NAMALWA (cell line): ENCODE measurements at places on chromosomes 4 and X.

- DNase-seq, result no peak
Observed at GRCh38 chr4:83552924-83553323, 17.0 kb downstream of the GPAT3 start.

DNA sequence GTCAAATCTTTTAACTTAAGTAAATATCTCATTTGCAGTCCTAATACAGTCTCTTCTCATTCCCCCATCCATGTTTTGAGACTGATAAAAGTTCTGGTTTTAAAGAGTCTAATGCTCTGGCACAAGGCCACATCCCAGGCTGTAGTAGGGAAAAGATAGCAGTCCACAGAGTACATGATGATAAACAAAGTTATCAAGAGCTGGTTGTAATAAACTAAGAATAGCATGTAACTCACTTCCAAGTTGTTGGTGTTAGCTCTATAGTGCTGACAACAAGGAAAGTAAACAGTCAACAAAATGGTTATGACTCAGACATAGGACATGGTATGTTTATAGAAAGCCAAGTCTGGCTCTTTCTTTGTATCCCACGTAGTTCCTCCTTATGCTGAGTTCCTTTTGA lies 21.8 kb upstream of the AREG start:
- DNase-seq, result no peak

DNA sequence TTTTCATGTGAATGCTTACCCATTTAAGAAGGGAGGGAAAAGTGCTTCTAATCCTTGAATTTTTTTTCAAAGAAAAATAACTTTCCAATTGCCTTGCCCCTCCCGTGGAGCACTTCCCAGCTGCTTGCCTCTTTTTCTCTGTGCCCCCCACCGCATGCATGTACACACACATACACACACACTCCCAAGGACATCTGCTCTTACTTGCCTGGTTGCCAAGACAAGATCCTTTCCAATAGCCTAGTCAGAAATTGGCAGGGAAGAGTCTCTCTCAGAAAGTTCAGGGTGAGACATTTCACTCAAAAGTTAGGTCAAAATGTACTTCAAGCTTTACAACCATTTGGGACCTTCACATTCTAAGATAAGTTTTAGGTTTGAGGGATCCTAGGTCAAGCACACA lies 10.9 kb downstream of the HHIP start:
- DNase-seq, result no peak

GRCh38 chr4:79831119-79831528 lies 241.9 kb downstream of the ANTXR2 start:
- no peak for DNase-seq

DNA sequence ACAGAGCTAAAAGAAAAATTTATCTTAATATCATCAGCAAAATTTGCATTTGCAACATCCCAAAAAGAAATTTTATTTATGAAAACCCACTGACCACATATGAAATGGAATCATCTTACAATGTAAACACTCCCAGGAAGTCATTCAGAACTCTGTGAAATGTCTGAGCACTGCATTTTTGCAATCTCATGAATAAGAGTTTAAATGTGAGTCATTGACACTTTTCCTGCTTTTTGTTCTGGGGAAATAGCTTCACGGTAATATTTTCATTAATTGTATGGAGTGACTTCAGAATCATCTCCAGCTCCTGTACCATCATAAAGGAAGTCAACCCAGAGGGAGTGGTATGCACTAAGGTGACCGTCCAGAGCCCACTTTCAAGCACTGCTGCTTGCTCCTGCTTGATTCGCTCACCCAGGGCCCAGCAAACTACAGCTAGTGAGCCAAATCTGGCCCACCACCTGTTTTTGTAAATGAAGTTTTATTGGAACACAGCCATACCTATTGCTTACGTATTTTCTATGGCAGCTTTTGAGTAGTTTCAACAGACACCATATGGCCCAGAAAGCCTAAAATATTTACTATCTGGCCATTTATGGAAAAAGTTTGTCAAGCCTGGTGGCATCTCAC lies 17.2 kb downstream of the EDNRA start:
- DNase-seq, result no peak

DNA sequence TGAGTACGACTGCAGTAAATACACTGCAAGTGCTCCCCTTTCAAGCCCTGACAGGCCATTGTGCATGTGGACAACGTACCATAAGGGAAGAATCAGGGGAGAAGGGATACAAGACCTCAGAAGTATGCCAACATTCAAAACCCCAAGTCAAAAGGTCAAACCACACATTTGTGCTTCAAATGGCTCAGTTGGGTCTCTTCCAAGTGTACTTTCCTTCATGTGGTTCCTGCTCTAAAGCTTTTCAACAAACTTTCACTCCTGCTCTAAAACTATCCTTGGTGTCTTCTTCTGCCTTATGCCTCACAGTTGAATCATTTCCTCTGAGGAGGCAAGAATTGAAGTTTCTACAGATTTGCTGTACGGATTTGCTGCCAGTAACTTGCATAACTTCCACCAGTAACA lies 305.7 kb upstream of the SLIT2 start:
- no peak for DNase-seq
